ENCODE measurements at places on chromosomes 16 and 17.

GRCh38 chr17:72182371-72182873, 61.6 kb downstream of the SOX9 start:
- no peak for DNase-seq

DNA sequence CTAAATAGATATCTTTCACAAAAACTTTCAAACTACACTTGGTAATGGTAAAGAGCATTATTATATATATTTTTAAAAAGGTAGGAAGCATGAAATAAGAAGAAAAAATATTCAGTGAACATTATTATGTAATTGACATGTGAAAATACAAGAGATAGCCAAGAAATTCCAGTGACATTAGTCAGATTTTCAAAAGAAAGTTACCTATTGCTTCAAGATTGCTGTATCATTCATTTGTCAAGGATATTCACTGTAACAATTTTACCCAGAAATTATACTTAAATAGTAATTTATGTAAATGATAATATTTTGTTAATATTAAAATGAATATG, 350.2 kb downstream of the KIF2B start:
- no peak for DNase-seq

DNA sequence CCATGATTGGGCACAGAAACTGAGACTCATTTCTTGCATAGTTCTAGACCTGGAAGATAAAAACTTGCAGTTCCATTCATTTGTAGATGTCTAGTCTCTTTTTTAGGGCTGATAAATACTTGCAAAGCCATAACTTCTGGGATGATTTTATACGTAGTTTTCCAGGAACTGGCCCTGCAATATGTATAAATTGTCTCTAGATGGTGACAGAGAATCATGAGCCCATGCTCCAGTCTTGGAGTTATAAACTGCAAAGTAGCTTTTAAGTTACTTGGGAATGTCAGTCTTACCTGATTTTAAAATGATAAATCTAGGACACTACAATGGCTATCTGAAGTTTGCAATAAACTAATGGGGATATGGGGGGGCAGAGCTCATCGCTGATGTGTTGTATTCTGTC, 3.0 kb upstream of the ADAMTS18 start:
- DNase-seq = no peak

DNA sequence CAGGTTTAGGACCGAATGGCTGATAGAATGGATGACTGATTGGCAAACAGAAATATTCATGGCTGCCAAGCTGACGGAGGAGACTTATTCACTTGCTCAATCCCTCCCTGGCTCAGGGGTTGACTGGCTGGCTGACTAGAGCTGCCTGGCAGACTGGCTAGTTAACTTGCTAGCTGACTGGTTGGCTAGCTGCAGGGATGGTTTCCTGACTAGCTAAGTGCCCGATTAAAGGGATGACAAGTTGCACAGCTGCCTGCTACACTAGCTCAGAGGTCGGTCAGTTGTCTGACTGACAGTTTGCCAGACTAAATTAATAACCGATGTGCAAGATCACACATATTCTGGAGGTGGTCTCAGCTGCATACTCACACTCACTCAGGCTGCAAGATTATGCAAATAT, 1208.4 kb upstream of the CDH8 start:
- DNase-seq = no peak

DNA sequence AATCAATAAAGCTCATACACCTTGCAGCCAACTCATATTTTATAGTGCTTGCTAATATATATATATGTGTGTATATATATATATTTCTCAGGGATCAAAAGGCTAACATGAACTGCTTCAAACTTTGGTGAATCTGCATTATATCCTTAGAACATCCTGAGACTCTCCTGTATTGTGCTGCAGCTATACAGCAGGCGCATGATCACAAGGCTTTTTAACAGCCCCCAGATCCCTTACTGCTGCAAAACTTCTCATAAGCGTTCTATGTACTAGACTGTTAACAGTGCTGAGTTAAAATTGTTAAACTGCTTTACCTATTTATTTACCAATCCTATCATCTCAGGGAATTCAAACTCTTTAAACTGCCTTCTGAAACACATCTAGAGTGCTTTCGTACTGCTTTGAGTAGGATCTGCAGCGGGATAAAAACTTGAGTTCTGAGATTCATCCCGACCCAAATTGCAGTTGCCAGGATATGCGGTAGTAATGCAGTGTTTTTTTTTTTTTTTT, 1.3 kb downstream of the GPATCH8 start:
- DNase-seq = no peak

DNA sequence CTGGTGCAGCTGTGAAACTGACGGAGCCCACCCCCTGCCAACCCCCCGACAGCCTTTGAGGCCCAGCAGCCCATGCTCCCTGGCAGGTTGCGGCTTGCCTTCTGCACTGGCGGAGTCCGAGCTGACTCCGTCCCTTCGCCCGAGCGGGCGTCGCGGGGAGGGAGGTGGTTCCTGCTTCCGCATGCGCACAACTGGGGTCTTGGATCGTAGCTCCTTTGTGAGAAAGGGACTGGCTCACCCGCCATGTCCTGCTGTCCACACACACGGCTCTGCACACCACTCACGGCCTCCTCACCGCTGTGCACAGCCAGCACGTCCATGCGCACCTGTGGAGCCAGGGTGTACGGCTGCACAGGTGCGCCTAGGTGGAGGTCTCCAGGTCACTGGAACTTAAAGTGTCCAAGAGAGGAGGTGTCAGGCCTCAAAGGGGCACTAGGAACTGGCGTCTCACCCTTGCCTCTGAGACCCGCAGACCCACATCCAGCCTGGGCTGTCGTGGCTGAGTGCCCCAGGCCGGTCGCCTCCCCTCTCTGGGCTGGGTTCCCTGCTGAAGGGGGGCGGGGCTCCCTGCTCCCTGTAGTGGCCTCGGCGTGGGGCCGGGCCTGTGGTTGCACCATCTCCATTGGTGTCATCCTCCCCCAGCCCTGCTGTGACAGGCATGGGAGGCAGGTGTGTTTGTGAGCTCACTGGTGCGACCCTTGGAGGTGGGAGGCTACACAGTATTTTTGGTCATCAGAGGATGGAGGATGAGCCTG, 45.3 kb downstream of the JPH3 start:
- no peak for DNase-seq

GRCh38 chr16:85029981-85030401, 2.4 kb downstream of the KIAA0513 start:
- no peak for DNase-seq

DNA sequence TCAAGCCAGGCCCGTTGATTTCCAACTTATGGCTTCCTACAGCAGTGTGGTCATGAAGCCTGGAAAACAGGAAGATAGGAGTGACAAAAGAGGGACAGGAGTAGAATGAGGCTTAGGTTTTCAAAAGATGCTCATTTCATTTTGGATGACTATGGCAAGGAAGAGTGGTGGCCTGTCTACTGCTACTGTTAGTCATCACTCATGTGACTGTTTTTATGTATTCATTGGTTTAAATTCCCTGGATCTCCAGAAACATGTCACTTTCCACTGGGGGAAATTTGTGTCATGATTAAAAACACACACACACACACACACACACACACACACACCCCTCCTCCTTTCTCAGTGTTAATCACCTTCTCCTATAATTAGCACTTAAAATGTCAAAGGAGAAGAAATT, 1.1 kb upstream of the CYLD start:
- no peak for DNase-seq

DNA sequence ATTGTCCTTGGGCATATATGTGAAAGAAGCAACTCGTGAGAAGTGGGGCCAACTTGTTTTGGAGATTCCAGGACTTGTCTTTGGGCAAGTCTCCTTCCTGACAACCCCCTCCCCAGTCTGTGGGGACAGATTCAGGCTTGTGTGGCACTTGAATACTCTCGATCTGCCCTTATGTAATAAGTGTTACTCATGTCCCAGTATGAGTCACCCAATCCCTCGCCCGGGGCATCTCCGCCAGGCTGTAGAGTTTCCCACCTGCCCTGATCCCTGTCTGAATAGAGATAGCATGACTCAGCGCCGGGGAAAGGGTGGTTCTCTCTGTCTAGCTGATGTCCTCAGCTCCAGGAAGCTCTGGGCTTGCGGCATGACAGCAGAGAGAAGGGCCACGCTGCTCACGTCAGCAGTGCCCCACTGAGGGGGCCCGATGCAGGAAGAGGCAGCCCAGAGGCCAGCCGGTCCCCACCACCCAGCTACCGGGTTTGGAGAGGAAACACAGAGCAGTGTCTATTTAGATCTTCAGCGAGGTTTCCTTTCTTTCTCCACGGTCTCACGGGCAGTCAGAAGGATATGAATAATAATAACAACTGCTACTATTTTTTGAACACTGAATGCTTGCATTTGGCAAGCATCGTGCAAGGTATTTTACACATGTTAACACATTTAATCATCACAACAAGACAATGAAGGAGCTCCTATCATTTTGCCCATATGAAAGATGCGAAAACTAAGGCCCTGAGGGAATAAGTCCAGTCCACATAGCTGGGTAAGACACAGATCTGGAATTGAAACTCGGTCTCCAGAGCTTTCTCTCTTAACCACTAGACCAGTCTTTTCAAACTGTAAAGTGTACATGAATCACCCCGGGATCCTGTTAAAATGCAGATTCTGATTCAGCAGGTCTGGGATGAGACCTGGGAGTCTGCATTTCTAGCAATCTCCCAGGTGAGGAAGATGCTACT, 426.7 kb upstream of the MAF start:
- DNase-seq = peak; percentile 0

- no peak for DNase-seq
These were observed 6.2 kb downstream of the PSMD12 start for GRCh38 chr17:67359960-67360791.

- no peak for DNase-seq
These were observed 4.7 kb downstream of the UMOD start for GRCh38 chr16:20347666-20348364.

- DNase-seq = no peak
These were observed 190.9 kb upstream of the CDH11 start for GRCh38 chr16:65312795-65313194.

- DNase-seq = no peak
These were observed 74.8 kb downstream of the TTC19 start for GRCh38 chr17:16074423-16074822.

GRCh38 chr16:62034231-62035114, 1.8 kb downstream of the CDH8 start:
- no peak for DNase-seq

DNA sequence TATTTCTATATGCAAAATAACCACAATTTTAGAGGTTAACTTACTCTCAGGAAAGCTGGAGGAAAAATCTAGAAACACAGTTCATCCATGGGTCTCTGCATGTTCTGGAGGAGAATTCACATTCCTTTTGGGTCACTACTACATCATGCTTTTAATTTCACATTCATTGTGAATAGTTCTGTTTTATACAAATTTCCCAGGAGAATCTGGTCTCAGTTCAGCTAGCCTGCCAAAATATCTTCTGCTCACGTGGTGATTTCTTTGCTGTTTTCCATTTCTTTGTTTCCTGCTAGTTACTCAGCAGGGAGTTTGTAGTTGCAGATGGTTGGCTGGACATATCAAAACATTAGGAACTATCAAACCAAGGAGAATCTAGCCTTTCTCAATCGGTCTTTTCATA, at the start of gene ABCA9:
ABCA9 (minus strand) TSS at position 106 of the 400 bp plus-strand sequence. CDS start 9,801 bp downstream, outside the sequence.
- DNase-seq = no peak

- no peak for DNase-seq
These were observed 4.8 kb downstream of the PRKCA start for GRCh38 chr17:66307257-66307656.

DNA sequence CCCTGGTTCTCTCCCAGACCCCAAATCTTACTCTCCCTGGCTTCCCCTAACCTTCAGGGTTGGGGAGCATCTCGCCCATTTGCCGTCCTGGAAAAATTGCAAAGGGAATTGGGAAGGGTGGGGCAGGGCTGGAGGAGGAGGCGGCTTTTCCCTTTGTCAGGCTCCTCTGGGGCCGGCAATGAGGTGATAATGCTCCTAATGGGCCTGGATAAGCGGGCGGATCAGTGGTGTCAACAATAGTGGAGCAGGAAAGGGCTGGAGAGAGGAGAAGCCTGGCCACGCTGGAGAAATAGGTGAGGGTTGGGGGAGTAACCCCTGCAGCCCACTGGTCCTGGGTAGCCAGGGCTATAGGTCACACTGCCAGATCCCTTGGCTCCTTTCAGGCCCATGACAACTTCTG, 12.3 kb downstream of the SCN4A start:
- no peak for DNase-seq

- DNase-seq = no peak
These were observed 42.7 kb downstream of the PGS1 start for GRCh38 chr17:78421084-78421533.

DNA sequence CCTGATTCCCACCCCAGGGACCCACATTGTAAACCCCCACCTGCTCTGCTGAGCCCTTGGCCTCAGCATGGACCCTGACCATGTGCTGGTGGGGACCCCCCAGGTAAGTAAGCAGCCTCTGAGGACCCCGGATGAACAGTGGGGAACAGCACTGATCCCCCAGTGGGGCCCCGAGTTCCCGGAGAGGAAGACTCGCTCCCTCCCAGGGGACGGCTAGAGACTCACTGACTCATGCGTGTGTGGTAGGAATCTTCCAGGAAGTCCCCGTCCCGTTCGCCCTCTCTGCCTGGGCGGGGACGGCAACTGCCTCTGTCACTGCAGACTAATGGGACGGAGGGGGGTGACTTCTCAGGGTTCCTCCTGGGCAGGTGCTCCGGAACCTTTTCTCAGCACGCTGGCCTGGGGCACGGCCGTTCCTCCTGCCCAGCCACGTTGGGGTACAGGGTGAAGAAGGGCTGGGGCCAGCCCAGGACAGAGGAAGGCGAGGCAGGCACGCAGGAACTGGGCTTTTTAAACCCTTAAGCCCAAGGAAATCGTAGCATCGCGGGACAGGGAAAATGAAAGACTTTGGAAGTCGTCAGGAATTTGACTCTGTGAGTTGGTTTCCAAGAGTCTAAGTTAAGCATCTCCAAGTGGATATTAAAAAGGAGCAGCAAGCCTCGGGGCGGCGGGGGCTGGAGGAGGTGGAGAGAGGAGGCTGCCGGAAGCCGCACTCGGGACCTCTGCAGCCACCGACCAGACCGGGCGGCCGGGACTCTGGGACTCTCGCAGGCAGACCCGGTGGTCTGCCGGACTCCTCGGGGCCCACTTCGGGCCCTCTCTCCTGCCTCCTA, 178.7 kb downstream of the SEC14L1 start:
- DNase-seq = no peak

- DNase-seq = no peak
These were observed 62.8 kb downstream of the RABEP1 start for GRCh38 chr17:5344914-5345313.

- DNase-seq = no peak
These were observed 7.6 kb upstream of the RPH3AL start for GRCh38 chr17:360092-360750.

- DNase-seq = no peak
These were observed 58.7 kb upstream of the NOL11 start for GRCh38 chr17:67659028-67659427.

DNA sequence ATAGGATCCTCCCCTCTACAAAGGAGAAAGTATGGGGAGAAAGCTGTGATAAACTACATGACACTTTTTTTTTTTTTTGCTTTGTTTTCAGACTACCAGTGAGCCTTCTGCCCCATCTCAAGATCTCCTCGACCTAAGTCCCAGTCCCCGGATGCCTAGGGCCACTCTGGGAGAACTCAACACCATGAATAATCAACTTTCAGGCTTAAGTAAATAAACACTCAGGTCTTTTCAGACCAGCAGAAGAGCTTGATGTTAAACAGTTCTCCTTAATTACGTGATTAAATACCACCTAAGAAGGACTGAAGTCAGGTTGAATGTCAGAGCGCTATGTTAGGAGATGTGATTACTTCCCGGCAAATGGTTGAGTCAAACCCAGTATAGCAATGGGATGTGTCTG, 31.4 kb downstream of the COX11 start:
- no peak for DNase-seq

Measured in stimulated activated CD4-positive, alpha-beta T cell treated with anti-CD3 and anti-CD28 coated beads, TNF-alpha, amount 100 ng/mL, for 1 hour (primary cell).